ENCODE measurements at places on chromosomes 16 and 17.

GRCh38 chr16:47849736-47850135, 306.1 kb downstream of the ABCC12 start:
- DNase-seq, result no peak

DNA sequence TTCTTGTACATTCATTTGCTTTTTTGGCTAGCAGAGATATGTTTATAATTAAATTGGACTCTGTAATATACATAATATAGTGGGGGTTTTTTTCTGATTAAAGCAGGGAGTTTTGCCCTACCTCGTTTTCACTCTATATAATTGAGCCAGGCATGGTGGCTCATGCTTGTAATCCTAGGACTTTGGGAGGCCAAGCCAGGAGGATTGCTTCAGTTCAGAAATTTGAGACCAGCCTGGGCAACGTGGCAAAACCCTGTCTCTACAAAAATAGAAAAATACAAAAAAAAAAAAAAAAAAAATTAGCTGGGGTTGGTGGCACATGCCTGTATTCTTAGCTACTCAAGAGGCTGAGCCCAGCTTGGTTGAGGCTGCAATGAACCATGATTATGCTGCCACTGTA, 42.2 kb downstream of the PAFAH1B1 start:
- DNase-seq, result no peak

DNA sequence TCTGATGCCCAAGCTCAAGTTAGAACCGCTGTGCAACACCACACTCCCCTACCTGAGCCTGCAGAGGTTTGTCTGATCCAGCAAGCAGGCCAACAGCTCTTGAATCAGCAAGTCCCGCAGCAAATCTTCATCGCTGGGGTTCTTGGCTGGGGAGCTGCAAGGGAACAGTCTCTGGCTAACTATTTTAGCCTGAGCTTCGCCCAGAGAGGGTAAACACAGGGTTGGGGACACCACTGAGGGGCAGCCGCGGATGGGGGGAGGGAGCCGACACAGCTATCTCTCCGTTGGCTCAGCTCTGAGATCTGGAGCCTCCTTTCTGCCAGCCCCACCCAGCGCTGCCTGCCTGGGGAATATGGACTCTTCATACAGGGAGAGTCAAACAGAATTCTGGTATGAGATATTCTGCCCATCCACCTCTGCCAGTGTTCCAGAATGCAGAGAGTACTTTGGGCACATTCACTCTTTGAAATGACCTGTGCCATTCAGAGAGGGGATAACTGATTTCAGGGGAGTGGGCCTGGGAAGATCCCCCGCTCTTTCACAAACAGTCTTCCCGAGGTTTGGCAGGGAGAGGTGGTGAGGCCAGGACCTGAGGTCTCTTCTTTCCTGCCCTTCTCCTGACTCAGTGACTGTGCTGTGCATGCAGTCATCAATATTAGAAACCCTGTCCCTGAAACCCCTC, 7.4 kb downstream of the GIP start:
- no peak for DNase-seq

DNA sequence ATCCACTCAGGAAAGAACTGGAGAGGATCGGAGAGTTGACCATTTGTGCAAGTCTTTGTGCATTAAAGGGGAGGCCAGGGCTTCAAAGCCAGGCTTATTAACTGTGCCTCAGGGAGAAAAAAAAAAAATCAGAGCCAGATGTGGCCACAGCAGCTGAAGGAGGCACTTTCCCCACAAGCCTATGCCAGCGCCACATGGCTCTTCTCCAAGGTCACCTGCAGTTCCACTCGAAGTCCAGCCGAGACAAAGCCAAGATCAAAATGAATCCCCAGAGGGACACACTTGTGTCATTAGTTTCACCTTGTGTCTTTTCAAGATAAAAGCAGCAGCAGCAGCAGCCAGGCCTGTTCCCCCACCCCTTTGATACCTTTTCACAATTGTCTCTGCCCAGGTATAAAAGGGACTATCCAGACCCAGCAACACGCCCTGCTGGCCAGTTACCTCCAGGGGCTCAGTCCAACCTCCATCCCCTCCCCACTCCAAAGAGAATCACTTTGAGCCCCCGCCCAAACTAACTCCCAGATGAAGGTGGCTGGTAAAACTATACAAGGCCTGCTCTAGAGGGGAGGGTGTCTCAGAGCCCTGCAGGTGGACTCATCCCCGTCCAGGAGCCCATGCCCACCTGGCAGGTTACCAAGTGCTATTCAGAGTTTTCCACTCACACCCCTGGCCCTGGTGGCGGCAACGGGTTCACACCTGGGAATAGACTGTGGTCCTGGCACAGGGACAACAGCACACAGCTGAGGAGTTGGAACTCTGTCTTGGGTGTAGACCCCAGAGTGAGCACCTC, 29.2 kb downstream of the AXIN2 start:
- no peak for DNase-seq
